Left cardiac atrium (tissue), 4 donors: ENCODE measurements at places on chromosomes 13 and 19.
A peak's percentile ranks its signal among the peaks of the same experiment; 100 is the strongest.

GRCh38 chr19:13104848-13105711, 2.4 kb upstream of the LYL1 start:
- DNase-seq, result no peak

- no peak for DNase-seq
Measured at GRCh38 chr13:30835442-30835841, 70.6 kb upstream of the MEDAG start.

GRCh38 chr19:40616941-40617340, 15.8 kb downstream of the LTBP4 start:
- no peak for DNase-seq

DNA sequence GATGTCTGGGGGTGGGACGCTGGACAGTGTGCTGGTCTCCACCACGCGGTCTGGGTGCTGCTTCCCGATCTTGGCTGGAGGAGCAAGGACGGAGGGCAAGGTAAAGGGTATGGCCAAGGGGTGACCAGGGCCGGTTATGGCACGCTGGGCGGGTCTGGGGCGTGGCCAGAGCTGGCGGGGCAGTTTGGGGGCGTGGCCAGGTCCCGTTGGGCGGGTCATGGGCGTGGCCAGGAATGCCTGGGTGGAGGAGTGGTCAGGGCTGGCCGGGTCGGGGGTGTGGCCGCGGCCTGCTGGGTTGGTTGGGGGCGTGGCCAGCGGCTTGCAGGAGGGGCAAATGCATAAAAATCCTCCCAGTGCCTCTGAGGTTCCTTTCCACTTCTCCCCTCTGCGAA, 19.2 kb downstream of the GPX4 start:
- DNase-seq, result peak; percentile 81

DNA sequence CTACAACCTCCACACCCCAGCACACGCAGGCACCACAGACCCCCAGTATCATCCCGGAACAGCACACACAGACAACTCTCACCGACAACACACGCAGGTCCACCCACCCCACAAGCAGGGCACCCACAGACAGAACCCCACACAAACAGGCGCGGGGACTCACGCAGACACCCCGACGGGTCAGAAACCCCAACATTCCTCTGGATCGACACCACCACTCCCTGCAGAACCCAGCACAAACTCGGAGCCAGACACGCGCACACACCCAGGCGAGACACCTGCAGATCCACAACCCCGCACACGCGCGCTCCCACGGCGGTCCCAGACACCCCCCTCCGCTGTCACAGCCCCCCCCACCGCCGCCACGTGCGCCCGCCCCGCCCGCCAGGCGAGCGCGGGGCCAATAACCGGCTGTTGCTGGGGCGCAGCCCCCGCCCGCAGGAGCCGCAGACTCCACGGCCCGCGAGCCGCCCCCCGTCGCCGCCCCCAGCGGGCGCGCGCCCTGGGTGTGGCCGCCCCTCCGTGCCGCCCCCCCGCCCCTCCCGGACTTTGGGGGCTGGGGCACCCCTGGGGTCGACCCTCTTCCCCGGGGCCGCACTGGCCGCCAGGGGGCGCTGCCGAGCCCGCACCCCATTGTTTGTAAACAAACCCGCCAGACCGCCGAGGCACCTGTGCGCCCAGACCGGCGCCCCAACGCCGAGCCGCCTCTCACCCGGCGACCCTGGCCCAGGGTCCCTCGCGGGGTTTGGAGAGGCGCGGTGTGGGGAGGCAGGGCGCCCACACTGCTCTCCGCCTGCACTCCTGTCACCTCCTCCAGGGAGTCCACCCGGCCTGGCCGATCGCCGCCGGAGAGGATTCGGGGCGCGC, 712 bp downstream of the BBC3 start:
- peak; percentile 72 for DNase-seq

DNA sequence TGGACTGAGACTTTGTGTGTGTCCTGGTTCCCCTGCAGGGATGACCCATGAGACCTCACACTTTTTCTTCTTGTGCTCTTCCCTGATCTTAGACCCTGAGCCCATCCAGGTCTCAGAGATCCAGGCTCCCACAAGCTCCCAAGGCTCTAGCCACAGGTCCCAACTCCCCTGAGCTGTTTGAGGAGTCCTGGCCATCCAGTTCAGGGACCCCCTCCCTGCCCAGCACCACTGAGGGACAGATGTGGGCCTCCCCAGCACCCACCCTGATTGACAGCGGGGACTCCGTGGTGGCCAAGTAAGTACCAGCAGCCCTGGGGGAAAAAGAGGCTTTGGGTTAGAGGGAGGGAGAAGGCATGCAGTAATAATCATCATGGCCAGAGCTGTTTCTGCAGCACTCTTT, 1.7 kb downstream of the PROSER3 start:
- DNase-seq, result no peak

DNA sequence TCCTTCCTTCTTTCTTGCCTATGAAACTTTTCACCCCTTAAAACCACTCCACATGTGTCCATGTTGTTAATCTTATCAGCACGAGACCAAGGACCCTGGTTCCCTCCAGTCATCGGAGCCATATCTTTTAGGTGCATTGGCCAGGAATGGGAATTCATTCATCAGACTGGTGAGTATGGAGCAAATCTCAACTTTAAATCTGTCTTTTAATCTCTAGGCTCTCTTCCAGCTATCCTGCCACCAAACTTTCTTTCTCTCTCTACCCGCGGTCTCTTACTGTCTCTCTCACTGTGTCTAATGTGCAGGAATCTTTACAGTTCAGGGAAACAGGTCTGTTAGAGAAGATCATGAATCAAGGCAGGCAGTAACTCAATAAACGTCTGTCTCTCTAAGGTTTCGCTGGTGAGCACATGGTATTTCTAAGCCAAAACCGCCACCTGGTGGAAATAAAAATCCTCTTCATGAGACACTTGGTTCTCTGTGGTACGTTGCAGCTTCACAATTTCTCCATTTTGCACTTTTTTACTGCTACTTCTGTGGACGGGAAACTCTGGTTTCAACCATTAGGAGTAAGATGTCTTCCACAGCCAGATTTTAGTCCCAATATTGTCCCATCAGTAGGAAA, 16.1 kb downstream of the LGALS16 start:
- no peak for DNase-seq

- DNase-seq, result peak; percentile 79
Measured at GRCh38 chr19:13163609-13164342, 13.6 kb downstream of the IER2 start.

DNA sequence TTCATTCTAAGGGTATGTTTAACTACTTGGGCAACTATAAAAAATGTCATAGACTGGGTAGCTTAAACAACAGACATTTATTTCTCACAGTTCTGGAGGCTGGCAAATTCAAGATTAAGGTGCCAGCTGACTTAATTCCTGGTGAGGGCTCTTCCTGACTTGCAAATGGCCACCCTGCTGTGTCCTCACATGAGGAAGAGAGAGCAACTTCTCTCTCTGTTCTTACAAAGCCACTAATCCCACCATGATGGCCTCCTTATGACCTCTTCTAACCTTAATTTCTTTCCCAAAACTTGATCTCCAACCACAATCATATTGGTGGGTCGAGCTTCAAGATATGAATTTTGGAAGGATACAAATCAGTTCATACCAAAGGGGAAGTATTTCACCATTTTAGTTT, 399.0 kb downstream of the DCT start:
- no peak for DNase-seq

GRCh38 chr19:40641281-40641680, 40.1 kb downstream of the LTBP4 start:
- DNase-seq, result no peak

- DNase-seq, result no peak
Measured at GRCh38 chr19:5154799-5155426, 185.7 kb downstream of the PTPRS start.

- DNase-seq, result no peak
Measured at GRCh38 chr13:34913040-34913439, 29.0 kb upstream of the NBEA start.

- peak; percentile 45 for DNase-seq
Measured at GRCh38 chr13:33016414-33017322, at the start of gene KL. TSS of gene KL (plus strand) at chr13:33016423. CDS start at chr13:33016441, 18 bp downstream.

- no peak for DNase-seq
Measured at GRCh38 chr13:23344931-23345595, 88.4 kb downstream of the SACS start.

- DNase-seq, result no peak
Measured at GRCh38 chr13:99228737-99229691, 28.4 kb downstream of the UBAC2 start.
